B cell (primary cell): ENCODE measurements at places on chromosomes 2 and 18.

- DNase-seq: no peak
These were observed 60.6 kb downstream of the KIF1A start for GRCh38 chr2:240759459-240759858.

DNA sequence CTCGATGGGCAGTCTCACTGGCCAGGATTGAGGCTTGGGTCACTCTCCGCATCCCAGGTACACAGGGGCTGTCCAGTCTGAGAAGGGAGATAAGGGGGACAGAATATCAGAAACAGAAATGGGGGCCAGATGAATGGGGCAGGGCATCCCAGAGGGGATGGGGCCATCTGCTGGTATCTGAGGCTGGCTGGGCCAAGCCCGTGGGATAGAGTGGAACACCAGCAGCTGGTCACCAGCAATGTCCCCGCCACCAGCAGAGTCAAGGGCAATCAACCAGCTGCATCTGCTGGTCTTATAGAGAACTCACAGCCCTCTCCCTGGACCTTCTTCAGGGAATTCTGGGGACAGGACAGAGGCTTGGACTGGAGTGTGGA is 128.8 kb upstream of the HAAO start:
- DNase-seq: no peak

DNA sequence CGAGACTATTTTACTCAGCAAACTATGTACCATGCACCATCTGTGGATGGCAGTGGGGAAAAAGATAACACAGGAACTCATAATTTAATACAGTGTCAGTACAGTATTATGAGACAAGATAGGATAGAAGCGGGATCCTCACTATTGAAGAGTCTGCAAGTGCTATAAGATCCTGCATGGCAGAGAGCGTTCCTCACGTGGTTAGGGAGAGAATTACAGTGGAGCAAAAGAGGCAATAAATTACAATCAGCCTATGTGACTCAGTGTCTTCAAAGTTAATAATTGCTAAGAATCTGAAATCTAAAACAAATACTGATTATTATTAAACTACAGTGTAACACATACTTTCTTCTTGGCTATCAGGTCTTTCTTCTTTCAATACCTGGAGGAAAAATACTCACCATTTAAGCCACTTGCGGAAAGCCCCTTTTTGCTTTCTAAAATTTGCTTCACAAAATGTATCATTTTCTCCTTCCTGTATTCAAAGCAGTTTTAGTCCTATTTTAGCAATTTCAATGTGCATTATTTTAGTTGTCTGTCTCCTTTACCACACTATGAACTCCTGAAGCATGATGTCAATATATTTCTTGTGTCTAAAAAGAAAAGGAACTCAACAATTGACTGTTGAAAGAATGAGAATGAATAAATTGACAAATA is 342.9 kb downstream of the SPAG16 start:
- DNase-seq: no peak

- DNase-seq: no peak
These were observed 22.0 kb downstream of the MARCHF4 start for GRCh38 chr2:216350214-216350791.

DNA sequence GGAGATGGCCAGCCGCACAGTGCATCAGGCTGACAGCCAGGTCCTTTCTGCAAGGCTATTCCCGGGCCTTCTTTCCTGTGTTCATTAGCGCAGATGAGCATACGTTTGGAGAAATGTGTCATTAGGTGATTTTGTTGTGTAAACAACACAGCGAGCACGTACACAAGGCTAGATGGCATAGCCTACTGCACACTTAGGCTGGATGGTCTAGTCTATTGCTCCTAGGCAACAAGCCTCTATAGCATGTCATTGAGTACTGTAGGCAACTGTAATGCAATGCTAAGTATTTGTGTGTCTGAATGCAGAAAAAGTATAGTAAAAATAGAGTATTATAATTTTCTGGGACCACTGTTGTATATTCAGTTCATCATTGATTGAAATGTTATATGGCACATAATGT is 50.9 kb upstream of the PHLPP1 start:
- DNase-seq: no peak

DNA sequence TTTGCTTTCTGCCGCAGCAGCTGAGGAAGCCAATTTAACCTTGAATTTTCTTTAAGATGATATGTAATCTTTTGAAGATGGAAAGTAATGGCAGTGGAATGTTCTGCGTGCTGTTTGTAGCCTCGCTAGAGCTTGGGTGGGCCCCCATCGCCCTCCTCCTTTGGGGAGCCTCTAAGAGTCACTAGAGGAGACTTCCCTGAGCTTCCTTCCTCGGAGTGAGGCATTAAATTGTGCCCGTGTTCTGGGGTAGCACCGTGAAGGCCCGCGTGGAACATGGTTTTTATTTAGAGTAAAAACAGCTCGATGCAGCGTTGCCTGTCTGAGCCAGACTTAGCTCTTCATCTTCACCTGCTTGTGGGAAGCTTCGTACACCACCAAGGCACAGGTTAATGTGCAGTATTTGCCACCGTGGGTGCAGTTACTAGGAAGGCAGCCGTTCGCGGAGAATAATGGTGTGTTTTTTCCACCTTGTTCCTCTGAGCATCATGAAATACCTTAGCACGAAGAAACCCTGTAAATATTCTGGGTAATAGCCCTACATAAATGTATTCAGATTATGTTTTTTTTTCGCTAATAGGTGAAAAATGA is 38.5 kb downstream of the NCK2 start:
- DNase-seq: no peak

- DNase-seq: no peak
These were observed 654 bp upstream of the ASB1 start for GRCh38 chr2:238425979-238426567.

GRCh38 chr2:172213116-172213860 is 110.6 kb upstream of the DLX2 start:
- no peak for DNase-seq

DNA sequence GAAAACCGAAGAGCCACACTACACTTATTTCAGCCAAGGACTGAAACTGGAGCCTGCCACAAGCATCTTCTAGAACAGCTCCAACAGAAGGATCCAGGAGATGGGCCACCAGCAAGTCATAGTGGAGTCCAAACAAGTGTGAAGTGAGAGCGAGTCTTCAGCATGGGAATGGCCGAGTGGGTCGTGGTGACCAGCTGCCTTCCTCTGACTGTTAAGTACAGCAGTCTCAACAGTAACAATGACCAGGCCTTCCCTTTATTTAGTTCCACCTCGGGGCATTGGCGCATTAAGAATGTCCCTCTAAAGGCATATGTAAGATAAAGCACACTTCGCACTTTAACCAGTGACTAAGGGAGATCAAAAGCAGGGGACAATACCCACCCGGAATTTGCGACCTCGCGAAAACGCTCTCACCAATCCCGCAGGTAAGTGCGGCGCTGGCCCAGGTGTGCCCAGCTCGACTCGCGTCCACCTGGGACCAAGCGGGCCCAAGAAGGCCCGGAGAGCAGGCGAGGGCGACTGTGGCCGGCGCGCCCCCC is 1.1 kb downstream of the L3MBTL4 start:
- no peak for DNase-seq

GRCh38 chr18:25066516-25066915 is 285.4 kb downstream of the ZNF521 start:
- no peak for DNase-seq

DNA sequence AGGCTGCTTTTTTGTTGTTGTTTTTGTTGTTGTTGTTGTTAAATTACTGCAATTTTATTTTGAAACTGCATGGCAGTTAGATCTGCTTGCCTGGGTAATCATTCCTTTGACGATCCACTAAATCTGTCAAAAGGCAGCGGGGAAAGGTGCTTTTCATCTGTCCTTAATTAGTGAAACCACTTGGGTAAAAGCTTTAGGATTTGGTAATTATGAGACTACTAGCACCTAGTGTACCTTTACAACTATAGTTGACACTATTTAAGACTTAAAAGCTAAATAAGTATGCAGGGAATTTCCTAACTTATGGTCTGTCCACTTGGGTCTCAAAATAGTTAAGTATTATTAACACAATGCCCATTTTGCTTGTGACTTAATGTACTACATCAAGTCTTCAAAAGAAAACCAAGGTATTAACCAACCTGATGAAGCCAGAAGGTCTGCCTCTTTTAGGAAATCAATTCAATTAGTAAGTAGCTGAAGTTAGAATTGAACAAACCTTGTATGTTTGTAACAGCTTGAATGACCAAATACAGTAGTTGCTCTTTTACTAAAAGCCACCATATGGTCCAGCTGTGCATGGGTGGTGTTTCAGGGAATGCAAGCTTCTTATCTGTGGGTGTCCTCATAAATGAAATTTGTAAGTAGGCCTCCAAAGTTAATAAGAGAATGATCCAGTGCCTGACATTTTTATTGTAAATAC is 44.8 kb downstream of the NAB1 start:
- no peak for DNase-seq

DNA sequence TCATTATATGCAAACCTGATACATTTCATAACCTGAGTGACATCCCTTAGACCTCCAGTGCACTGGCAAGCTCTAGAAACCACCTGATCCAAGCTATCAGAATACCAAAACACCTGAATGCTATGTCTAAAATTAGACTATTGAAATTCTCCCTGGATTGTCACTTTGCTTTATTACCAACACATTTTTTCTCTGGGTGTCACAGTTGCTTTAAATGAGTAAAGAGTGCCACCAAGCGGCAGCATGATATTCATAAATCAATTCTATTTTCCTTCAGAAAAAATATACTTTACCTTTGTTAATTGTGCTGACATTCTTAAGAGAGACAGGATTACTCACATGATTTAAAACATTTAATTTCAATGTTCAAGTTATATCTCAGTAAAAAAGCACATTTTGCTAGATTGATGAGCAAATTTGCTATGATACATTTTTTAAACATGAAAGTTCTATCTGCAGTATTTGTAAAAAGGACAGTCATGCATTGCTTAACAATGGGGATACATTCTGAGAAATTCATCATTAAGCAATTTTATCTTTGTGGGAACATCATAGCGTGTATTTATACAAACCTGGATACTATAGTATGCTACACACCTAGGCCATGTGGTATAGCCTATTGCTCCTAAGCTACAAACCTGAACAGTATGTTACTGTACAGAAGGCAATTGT is 338.4 kb upstream of the SLC39A10 start:
- peak; percentile 53 for DNase-seq

DNA sequence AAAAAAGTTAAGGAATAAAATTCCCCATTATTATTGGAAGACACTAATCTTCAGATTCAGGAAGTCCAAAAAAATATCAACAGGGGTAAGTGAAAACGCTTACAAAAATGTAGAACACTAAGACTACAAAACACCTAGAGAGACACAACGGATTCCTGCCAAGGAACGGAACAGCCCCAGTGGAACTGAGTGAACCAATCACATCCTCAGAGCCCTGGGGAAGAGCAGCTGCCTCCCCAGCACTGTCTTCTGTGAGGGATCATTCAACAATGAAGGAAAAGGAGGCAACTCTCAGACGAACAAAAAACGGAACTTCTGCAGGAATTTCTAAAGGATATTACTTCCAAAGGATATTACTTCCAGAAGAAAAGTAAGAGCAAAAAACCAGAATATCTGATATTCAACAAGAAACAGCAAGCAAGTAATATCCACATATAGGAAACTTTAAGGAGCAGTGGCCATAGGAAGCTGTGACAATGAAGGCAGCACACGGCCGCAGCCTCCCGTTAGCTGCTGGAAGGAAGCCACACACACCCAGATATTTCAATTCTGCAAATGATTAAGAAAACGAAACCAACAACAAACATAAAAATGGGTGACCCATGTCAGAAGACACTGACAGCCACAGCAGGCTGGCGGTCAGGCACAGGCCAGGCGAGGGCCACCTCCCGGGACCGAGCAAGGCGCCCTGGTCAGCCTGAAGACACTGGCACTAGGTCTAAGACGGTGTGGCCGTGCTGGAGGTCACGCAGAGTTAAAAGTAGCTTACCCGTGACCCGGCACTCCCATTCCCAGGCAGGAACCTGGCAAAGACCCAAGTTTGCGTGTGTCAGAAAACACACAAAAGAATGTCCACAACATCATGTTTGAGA is 81.8 kb downstream of the HDAC4 start:
- peak; percentile 55 for DNase-seq

GRCh38 chr2:65403529-65403915 is 28.9 kb downstream of the SPRED2 start:
- DNase-seq: no peak

GRCh38 chr2:3108710-3109702 is 268.6 kb downstream of the EIPR1 start:
- DNase-seq: no peak

GRCh38 chr2:155645791-155646190 is 686.7 kb downstream of the NR4A2 start:
- DNase-seq: no peak

DNA sequence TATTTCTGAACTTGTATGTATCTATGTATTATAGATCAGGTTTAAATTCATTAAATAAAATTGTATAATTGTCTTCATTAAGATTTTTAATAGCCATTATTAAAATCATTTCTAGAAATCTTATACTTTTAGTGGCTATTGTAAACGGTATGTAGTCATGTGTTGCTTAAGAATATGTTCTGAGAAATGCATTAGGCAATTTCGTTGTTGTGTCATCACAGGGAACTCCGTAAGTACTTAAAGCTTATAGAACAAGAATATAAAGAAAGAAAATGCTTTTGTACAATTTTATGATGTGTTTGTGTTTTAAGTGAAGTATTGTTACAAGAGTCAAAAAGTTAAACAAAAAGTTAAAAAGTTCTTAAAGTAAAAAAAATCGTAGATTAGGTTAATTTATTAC is 765.8 kb downstream of the METTL4 start:
- no peak for DNase-seq

GRCh38 chr18:63162271-63163014 is 157.1 kb downstream of the BCL2 start:
- peak; percentile 86 for DNase-seq

GRCh38 chr18:42274488-42275137 is 319.6 kb downstream of the PIK3C3 start:
- DNase-seq: no peak

- DNase-seq: no peak
These were observed 96.9 kb upstream of the ZNF236 start for GRCh38 chr18:76725445-76725844.

DNA sequence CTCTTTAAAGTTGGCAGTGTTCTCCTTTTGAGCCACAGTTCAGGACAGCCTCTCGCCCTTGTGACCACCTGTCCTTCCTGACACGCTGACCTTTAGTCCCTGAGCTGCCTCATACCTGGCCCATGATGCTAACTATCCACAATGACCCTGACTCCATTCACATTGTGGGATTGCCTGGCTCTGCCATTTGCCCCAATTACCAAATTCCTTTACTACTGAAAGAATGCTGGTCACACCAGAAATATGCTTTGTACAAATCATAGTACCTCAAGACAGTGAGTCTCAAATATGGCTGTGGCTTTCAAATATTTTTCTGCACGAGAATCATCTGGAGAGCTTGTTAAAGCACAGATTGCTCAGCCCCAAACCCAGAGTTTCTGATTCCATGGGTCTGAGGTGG is 54.2 kb downstream of the LTBP1 start:
- no peak for DNase-seq
